Esophagus squamous epithelium (tissue), 5 donors: ENCODE measurements at places on chromosomes 16 and 17.

- DNase-seq: no peak
Observed at GRCh38 chr16:13379266-13379665, 477.9 kb downstream of the SHISA9 start.

DNA sequence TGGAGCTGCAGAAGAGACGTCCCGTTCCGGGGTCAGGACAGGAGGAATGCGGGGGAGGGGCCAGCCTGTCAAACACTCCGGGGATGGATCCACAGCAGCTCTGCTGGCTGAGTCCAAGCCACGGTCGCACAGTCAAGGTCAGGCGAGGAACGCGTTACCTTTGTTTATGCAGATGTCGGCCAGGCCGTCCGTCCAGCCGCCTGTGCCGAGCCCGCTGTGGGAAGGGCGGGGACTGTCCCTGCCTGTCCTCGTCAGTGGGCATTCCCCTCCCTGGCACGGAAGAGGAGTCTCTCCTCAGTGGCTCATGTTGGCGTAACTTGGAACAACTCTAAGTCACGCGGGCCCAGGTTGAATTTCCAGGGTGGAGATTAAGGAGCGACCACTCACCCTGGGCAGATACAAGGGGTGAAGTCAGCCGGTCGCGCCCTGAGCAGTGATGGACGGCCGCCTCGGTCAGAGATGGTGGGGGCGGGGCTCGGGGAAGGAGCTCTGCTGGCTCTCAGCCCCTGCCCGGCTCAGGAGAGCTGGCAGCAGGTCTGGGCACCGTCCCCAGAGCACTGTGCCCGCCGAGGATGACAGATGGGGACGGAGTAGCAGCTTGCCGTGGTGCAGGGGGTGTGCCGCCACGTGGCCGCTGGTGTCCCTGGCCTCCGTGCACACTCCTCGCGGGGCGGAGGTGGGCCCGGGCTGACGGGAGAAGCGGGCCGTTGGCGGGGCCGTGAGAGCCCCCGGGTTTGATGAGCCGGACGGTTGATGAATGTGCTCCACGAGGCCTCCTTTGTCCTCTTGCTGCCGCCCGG is 7.3 kb downstream of the CACNA1H start:
- DNase-seq: no peak

DNA sequence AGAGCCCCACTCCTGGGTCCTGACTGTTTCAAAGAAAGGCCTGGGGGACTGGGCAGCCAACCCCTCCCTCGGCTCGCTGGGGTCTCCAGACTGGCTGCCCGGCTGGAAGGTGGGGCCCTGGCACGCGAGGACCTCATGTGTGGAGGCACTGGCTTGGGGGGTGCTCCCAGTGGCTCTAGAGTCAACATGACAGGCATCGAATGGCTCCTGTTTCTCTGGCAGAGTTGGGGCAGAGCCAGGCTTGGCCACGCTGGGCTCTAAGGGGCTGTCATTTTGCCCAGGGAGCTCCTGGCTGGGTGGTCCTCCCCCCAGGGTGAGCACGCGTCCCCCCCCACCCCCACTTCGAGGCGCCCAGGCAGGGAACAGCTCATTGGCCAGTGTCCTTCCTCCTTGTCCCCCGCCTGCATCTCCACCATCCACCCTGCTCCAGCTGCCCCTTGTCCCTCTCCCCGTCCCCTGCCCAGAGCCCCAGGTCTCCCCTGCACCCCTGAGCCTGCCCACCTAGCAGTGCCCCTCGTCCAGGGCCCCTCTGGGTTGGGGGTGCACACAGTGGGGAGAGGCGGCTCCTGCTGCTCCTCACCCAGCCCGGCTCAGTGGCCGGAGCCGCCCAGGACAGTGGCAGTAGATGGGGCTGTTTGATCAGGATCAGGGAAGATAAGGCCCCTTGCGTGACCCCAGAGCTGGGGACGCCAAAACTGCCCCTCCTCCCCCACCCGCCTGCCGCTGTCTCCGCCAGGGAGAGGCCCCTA is 2.7 kb downstream of the GCGR start:
- no peak for DNase-seq

- DNase-seq: no peak
Observed at GRCh38 chr17:7437950-7438614, 1.2 kb upstream of the FGF11 start.

GRCh38 chr17:40035162-40035559 is 19.0 kb downstream of the MED24 start:
- no peak for DNase-seq
